ENCODE measurements at places on chromosomes 1 and 21.

DNA sequence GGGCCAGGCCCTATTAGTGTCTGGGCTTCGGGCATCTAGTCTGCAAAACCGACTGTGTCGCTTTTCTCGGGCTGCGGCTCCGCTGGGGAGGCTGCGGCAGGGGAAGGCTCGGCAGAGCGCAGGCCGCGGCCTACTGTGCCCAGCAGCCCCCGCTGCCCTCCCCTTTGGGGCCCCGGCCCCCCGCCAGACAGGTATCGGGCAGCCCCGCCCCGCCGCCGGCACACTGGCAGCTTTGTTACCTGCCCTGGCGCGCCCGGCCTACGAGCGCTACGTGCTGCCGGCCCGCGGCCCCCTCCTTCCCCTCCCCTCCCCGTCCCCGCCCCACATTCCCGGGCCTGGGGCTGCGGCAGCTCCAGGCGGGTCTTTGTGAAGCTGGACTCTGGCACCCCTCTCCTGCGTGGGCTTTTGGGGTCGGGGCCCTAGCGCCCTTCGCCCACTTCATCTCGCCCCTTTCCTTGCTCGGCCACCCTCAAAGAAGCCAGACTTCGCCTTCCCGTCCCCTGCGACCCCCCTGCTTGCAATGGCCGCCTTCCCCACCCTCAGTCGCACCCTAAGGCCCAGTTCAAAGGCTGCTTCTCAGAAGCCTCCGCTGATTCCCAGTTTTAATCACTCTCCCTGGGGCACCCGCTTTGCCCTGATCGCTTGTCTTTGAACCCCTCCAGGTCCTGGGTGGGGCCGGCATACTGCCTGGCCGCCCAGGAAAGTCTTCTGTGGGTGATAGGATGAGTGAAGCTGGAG is 48.9 kb upstream of the SLC2A1 start:
- no peak for DNase-seq

DNA sequence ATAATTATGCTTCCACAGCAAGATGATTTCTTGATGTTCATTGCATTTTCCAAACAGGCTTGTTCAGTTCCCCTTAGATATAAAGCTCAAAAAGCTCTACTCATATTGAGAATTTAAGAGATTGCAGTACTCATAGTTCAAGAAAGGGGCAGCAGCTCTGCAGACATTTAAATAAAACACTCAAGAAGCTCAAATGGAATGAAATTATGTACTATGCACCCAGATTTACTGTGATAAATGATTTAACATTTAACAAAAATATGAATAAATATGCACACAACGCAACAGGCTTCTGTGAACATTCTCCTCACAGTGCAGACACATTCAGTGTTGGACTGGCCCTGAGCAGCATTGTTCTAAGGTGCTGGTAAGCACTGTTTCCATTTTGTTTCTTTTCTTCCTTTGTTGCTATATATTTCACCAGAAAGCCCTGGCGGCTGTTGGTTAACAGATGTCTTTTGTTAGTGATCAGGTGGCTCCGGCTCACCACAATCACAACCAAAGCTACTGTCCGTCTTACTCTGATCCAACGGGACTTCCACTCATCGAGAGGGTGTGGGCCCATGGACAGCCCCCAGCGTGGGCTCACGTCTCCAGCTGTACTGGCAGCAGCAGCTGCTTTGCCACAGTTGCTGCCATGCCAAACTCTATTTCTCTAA is 1440.3 kb downstream of the NCAM2 start:
- no peak for DNase-seq

DNA sequence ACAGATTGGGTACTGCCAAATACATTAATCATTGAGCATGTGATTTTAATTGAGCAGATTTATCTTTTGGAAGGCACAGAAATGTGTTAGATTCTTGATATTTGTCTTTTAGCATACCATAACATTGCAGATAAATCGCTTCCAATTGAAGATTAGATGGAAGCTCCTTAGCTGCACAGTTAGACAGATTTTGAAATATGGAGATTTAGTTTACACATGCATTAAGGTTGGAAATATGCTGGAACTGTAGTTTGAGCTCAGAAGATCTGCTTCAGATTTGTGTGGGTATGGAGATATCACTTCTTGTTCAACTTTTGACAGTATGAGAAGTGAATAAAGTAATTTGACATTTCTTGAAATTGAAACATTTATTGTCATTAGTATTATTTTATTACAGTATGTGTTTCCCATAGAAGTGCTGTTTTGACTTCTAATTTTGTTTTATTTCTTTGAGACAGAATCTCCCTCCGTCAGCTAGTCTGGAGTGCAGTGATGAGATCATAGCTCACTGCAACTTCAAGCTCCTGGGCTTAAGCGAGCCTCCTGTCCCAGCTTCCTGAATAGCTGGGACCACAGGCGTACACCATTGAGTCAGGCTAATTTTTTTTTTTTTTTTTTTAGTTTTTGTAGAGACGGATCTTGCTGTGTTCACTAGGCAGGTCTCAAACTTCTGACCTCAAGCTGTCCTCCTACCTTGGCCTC is 29.1 kb downstream of the THRAP3 start:
- no peak for DNase-seq

GRCh38 chr1:108561689-108562326 is 1.9 kb downstream of the EEIG2 start:
- DNase-seq, result no peak

DNA sequence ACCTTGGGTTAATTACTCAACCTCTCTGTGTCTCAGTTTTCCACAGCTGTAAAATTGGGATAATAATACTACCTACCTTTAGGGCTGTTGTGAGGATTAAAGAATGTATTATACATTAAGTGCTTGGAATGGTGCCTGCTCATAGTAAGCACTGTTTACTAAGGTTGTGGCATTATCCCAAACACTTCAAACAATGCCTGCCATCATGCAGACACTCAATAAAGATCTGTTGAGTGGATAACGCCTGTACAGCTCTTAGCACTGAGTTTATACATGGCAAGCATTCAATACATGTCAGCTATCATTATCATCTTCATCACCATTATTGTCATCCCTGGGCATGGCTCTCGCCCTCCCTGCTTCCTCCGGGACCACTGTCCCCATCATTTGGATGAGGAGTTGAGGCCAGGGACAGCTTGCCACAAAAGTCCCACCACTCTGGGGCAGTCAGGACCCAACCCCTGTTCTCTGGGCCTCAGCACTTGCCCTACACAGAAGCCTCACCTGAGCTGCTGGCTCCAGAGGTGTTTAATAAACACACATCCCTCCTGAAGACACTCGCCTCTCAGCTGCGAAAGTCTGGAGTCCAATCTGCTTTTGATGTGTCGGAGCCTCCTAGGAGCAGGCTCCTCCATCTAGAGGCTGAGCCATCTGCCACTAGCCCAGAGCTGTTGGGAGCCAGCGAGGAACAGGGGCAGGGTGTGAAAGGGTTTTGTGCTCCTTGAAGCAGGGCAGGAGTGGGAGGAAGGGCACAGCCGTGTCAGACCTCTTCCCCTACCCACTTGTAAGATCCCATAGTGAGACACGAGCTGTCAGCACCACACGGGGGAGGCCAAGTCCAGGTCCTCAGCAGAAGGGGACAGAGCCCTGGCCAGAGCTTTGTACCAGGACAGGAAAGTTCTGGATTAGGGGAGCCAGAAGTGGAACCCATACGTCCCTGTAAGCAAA is 80.9 kb upstream of the ZC3H12A start:
- DNase-seq, result no peak

- no peak for DNase-seq
Measured at GRCh38 chr1:48018799-48019198, 21.6 kb upstream of the TRABD2B start.

- no peak for DNase-seq
Measured at GRCh38 chr1:7369866-7370265, 401.2 kb upstream of the VAMP3 start.

DNA sequence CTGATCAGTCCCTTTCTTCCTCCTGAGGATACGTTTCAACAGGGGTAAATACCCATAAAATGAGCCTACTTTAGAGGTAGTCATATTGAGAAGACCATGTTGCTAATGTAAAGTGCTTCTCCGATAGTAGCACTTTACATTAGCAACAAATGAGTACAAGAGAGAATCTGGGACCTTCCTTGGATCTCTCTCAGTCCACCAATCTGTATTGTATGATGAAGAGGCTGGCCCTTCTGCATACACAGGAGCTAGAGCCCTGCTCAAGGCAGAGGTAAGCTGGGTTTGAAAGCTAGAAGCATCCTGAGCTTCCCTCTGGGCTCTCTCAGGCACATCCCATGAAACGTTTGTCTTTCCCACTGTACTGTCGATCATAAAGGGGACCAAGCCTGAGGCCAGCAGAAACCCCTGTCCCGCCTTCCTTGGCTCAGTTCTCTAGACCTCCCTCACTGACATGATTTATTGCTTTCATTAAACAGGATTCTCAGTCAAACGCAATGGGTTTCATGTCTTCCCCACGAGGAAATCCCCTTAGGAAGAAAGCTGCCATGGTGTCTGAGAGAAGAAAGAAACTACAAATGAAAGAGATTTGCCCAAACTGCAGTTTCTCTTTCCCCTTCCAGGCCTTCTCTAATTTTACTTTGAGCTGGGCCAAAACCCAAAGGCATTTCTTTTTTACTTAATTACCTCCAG is 62.8 kb upstream of the BCAR3 start:
- DNase-seq, result no peak

DNA sequence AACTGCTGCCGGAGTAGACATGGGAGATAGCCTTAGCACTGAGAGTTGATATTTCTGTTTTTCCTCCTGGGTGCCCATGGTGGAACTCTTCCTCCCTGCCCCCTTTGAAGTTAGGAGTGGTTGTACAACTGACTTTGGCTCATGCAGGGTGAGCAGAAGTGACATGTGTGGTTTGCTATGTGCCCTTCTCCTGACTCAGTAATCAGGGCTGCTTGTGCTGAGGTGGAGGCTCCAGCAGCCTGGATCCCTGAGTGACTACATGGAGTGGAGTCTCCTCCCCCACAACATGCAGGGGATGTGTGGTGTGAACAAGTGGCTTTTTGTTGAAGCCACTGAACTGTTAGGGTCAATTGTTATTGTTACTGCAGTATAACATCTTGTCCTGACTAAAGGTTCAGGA is 261.6 kb downstream of the CAMTA1 start:
- DNase-seq, result no peak

- no peak for DNase-seq
Measured at GRCh38 chr1:186807163-186807562, 21.6 kb upstream of the PLA2G4A start.

DNA sequence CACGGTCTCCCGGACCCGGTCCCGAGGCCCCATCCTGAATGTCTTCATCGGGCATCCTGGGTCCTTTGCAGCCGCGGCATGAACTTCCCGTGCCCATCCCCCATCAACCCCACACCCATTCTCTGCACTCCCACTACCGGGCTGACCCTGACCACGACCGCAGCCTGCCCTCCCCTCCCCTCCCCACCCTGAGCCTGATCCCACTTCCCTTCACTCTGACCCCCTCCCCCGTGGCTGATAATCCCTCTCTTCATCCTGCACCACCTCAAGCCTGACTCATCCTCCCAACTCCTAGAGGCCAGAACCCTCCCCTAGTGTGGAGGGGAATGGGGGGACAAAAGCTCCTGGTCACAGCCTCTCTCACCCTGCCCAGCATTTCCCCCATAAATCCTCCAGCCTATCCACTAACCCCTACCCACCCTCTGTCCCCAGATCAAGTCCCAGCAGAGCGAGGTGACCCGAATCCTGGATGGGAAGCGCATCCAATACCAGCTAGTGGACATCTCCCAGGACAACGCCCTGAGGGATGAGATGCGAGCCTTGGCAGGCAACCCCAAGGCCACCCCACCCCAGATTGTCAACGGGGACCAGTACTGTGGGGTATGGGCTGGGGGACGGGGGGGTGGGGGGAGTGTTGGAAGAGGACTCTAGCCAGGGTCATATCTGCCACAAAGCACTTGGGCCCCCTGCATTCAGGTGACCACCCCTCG is 602 bp downstream of the SH3BGRL3 start:
- DNase-seq, result no peak

GRCh38 chr1:7313081-7313546 is 458.0 kb upstream of the VAMP3 start:
- DNase-seq, result peak; percentile 75

DNA sequence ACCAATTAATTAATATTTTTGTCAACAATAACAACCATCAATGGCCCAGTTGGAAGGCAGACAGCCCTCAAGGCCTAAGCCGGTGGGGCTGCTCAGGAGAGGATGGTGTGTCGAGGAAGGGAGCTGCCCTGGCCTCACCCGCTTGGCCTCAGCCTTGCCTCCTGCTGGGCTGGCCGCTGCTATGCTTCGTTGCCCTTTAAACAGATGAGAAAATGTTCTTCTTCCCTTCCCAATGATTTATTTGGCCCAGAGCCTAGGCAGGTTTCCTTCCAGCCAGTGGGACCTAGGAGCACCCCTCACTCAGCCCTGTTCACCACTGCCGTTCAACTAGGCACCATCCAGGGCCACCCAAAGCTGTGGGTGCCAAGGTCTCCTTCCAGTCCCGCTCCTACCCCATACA is 3.1 kb upstream of the ADGRB2 start:
- DNase-seq, result no peak

DNA sequence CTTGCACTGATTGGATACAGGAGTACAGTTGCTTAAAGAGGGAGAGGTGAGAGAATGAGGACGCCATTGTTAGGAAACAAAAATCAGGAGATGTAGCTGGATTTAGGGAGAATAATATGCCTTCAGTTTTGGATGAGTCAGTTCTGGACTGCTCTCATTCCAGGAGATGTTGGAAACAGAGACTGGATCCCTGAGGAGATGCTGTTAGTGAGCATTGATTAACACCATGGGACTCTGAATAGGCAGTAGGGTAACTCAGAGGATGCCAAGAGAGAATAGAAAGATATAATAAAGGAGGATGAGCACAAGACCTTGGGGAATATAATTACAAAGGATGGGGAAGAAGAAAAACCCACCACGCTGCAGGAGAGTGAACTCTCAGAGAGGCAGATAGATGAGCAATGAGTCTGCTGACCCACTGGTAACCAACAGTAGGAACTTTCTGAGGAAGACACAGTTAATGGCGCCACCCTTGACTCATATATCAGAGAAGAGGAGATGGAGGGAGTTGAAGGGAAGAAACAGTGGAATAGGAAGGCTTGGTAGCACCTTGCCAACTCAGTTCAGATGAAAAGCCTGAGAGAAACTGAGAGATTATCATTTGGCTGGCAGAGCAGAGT is 10.5 kb downstream of the KCNJ15 start:
- no peak for DNase-seq

GRCh38 chr1:60972841-60973364 is 109.5 kb upstream of the NFIA start:
- DNase-seq, result no peak

- peak; percentile 73 for DNase-seq
Measured at GRCh38 chr1:152869808-152870419, 8.2 kb upstream of the SMCP start.

- DNase-seq, result no peak
Measured at GRCh38 chr1:199914546-199914945, 113.0 kb upstream of the NR5A2 start.

All from pons (tissue), 1 donor.